Islet precursor cell (in vitro differentiated cells): ENCODE measurements at places on chromosomes 1 and 21.
A peak's percentile ranks its signal among the peaks of the same experiment; 100 is the strongest.

DNA sequence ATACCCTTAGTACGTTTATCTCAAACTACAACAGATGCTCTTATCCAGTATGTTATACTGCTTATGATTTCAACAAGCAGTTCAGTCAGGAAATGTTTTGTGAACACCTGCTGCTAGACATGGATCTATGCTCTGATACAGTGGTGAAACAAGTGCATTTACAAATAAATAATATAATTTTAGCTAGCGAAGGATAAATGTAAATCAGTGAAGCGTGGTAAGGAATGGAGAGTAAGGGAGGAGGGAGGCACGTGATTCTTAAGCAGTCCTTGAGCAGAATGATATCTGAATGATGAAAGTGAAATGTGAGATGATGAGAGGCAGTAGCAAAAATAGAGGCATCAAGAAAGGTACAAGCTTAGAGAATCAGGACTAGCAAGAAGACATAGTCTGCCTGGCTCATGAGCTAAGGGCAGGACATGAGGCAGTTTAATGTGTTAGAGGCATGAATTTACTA lies 6.3 kb downstream of the TSNAX start:
- no peak for DNase-seq

DNA sequence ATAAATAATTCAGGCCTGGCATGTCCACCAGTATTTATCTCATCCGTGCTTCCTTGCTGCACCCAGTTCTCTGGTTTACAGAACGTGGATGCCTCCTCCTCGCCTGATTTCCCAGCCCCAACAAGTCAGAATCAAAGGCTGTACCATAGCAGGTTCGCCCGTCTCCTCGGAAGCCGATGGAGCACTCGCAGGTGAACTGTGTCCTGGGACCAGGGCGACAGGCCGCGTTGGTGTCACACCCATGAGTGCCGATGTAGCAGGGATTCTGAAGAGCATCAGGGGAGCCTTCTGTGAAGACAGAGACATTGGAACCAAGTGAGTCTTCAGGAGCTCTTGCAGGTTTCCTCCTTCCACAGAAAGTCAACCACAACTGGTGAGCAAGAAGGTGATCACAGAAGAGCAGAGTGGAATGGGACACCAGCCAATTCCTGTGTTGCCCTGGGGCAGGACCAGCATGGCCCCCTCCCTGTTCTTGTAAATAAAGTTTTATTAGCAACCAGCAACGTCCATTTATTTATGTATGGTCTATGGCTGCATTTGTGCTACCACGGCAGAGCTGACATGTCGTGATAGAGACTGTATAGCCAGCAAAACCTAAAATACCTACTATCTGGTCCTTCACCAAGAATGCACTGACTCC lies 40.8 kb downstream of the NID1 start:
- no peak for DNase-seq

GRCh38 chr1:1799716-1800115 lies 21.4 kb upstream of the NADK start:
- DNase-seq = no peak

DNA sequence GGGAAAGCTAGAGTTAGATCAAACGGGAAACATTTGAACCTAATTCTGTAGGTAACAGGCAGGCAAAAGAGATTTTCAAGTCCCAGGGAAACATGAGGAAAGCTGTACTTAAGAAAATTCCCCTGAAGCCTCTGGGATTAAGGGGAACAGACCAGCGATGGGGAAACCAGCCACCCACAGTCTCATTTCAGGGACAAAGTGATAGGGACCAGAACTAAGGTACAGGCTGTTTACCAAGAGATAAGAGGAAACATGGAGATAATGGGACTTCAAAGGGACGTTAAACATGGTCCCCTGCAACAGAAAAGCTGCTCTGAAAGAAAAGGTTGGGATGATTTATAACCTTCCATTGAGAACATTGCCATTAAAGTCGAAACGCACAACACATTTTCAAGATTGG lies 84.4 kb downstream of the NTPCR start:
- peak; percentile 70 for DNase-seq

GRCh38 chr1:145871994-145872924 lies 13.4 kb upstream of the PIAS3 start:
- peak; percentile 64 for DNase-seq

GRCh38 chr1:228898582-228898992 lies 163.3 kb downstream of the RHOU start:
- DNase-seq = no peak

DNA sequence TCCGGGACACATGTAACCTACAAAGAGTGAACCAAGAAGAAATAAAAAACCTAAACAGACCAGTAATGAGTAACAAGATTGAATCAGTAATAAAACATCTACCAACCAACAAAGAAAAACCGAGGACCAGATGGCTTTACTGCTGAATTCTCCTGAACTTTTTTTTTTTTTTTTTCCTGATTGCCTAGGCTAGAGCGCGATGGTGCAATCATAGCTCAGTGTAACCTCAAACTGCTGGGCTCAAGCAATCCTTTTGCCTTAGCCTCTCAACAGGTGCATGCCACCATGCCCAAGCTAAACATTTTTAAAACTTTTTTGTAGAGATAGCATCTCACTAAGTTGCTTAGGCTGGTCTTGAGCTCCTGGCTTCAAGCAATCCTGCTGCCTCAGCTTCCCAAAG lies 11.2 kb upstream of the FGGY start:
- no peak for DNase-seq

- peak; percentile 98 for DNase-seq
Measured at GRCh38 chr1:8154621-8155052, 128.5 kb upstream of the ERRFI1 start.

- DNase-seq = no peak
Measured at GRCh38 chr1:153573351-153573750, 7.7 kb upstream of the S100A2 start.

- DNase-seq = peak; percentile 48
Measured at GRCh38 chr1:180158149-180159147, 3.8 kb downstream of the QSOX1 start.

DNA sequence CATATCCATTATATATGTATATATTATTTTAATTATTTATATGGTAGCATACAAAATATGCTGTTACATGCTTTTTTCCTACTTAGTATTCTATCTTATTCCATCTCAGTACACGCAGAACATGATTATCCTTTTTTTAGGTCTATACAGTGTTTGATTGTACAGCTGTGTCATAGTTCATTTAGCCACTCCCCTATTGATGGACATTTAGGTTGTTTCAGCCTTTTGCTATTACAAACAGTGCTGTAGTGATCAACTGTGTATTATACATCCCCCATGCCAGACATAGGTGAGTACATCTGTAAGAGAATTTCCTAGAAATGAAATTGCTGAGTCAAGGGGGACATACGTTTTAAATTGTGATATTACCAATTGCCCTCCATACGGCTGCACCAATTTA lies 15.6 kb downstream of the LACTBL1 start:
- DNase-seq = no peak

GRCh38 chr1:16249596-16250241 lies 12.7 kb upstream of the CPLANE2 start:
- no peak for DNase-seq

DNA sequence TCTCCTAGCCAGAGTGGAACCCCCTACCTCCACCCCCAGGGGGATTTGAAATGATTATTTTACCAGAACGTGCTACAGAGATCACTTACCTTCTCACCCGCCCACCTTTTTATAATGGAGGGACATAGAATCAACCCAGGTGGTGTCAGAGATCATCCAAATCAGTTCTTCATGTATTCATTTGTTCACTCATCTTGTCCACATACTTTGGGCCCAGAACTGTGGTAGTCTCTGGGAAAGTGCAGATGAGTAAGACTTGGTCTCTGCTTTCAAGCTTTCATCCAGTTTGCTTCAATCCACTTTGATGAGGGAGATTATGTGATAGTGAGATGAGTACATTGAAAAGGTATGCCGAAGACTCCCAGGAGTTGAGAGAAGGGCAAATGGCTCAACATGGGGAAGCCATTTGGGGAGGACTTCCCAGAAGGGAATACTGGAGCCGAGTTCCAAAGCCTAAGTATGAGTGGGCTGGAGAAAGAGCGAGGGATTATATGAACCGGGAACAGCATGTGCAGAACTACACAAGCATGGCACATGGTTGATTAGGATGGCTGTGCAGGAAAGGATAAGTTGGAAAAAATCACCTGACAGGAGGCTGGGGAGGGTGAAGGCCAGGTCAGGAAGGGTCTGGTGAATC lies 1.9 kb downstream of the FGGY start:
- no peak for DNase-seq

GRCh38 chr1:56578963-56579875 lies at the start of gene PLPP3:
PLPP3 (minus strand) TSS chr1:56579563; CDS start chr1:56579016, 547 bp downstream.
- DNase-seq = peak; percentile 94

- DNase-seq = peak; percentile 79
Measured at GRCh38 chr21:42097860-42098454, 26.8 kb downstream of the UMODL1 start.

DNA sequence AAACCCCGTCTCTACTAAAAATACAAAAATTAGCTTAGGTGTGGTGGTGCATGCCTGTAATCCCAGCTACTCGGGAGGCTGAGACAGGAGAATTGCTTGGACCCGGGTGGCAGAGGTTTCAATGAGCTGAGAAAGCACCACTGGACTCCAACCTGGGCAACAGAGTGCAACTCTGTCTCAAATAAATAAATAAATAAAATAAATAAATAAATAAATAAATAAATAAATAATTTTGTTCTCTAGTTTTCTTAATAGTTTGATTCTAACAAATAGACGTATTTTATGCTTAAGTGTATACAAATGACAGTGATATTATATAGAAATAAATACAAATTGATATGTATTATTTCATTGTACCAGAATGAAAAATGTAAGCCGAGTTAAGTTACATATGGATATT lies 339.9 kb upstream of the OLFM3 start:
- DNase-seq = no peak

DNA sequence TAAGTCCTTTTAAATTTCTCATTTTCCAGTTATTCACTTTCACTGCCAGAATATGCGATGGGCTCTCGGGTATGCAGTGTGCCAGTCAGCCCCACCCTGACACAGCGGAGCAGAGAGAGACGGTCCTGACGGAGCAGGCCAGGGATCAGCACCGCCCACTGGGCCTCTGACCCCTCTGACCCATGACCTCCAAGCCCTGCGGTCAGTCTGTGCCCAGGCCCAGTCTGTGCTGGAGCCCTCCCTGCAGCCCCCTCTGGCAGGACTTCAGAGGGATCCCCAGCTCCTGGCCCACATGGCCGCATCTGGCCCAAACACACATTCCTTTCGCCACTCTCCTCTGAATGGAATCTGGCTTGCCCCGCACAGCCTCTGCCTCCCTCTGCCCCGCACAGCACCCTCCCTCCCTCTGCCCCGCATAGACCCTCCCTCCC lies 43.4 kb upstream of the COL6A2 start:
- peak; percentile 70 for DNase-seq
